ENCODE measurements at places on chromosomes 2 and 18.

DNA sequence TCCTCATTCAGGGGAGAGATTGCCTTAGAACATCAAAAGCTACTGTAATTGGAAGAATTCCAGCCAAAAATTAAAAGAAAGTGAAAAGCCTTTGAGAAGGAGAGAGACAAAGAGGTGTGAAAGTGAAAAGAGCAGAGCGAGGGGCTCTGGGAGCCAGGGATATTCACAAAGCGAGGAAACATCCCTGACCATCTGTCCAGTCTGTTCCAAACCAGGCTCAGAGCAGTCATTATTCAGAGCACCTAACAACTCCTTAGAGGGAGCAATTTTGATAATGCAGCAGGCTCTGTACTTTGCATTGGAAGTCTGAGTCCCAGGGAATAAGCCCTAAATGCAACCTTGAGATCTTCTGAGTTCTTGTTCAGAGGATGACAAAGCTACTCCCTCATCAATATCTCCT lies 119.1 kb upstream of the LYPD1 start:
- DNase-seq = no peak

GRCh38 chr2:100470898-100471514 lies 724 bp downstream of the NMS start:
- no peak for DNase-seq

DNA sequence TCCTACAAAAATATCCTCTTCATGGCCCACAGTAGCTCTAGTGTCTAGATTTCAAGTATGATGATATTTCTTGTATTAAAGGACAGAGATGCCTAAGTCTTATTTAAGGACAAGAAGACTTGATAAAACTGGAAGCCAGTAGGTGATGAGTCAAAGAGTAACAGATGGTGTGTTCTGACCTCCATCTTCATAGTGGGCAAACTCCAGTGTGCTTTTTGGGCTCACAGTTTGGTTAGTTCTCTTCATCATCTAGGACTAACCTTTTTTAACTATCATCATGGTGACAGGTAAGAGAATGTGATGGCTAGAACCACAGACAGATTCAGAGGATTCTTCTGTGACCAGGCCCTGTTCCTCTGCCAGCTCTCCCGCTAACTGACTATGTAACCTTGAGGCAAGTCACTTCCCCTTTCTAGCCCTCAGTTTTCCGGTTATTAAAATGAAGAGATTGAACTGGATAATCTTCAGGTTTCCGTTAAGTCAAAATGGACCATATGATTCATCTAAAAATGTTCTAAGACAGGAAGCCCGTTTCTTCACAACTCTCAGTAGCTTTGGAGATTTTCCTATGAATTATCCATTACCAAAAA lies 140.3 kb upstream of the RASGRP3 start:
- DNase-seq = no peak

GRCh38 chr18:10130606-10131005 lies 216.8 kb downstream of the VAPA start:
- DNase-seq = no peak

- DNase-seq = no peak
Measured at GRCh38 chr2:22801071-22801470, 583.9 kb upstream of the KLHL29 start.

- no peak for DNase-seq
Measured at GRCh38 chr2:227889336-227889735, 17.9 kb downstream of the DAW1 start.

DNA sequence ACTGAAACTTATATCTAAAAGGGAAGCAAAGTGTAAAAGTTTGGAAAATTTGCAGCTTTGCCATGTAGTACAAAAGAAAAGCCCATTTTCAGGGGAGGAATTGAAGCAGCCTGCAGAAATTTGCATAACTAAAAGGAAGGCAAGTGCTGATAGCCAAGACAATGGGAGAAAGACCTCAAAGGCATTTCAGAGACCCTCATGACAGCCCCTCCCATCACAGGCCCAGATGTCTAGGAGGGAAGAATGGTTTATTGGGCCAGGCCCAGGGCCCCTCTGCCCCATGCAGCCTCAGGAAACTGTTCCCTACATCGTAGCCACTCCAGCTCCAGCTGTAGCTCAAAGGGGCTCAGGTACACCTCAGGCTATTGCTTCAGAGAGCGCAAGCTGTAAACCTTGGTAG lies 14.4 kb upstream of the WDR75 start:
- DNase-seq = no peak

- no peak for DNase-seq
Measured at GRCh38 chr2:231337807-231338759, 57.4 kb upstream of the B3GNT7 start.

DNA sequence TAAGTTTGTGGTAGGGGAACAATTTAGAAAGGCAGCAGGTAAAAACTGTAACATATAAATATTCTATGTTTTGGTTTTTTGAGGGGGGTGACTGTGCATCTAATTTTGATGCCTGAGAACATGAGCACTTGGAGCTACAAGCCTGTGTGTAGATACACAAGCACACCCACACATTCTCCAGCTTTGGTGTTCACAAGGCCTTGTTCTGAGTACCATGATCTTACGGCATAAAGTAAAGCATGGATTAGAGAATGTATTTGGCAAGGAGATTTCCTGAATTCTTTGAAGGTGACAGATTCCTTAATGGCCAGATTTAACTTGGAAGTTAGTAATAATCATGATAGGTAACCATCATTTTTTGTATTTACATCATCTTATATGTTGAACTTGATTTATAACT lies 42.7 kb downstream of the MAP3K20 start:
- DNase-seq = no peak

DNA sequence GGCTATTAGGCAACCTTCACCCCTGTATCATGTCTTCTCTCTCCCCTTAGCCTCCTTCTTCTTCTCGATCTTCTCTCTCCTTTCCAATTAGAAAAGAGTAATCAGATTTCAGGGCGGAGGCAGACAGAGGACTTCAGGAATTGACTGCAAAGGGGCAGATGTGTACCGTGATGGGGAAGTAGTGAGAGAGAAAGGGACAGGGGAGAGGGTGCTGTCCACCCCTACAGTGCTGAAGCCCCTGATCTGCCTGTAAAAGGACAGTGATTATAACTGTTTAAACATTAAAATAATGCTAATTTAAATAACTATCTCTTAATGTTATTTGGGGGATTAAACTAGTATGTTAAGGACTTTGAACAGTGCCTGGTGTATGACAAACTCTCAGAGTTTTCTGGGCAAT lies 178.5 kb downstream of the ACTR3 start:
- DNase-seq = no peak

GRCh38 chr2:233519787-233520611 lies 46.6 kb downstream of the USP40 start:
- no peak for DNase-seq

GRCh38 chr18:31197676-31198075 lies 35.0 kb upstream of the DSC1 start:
- DNase-seq = no peak
